ENCODE measurements at places on chromosomes 11 and 22.

DNA sequence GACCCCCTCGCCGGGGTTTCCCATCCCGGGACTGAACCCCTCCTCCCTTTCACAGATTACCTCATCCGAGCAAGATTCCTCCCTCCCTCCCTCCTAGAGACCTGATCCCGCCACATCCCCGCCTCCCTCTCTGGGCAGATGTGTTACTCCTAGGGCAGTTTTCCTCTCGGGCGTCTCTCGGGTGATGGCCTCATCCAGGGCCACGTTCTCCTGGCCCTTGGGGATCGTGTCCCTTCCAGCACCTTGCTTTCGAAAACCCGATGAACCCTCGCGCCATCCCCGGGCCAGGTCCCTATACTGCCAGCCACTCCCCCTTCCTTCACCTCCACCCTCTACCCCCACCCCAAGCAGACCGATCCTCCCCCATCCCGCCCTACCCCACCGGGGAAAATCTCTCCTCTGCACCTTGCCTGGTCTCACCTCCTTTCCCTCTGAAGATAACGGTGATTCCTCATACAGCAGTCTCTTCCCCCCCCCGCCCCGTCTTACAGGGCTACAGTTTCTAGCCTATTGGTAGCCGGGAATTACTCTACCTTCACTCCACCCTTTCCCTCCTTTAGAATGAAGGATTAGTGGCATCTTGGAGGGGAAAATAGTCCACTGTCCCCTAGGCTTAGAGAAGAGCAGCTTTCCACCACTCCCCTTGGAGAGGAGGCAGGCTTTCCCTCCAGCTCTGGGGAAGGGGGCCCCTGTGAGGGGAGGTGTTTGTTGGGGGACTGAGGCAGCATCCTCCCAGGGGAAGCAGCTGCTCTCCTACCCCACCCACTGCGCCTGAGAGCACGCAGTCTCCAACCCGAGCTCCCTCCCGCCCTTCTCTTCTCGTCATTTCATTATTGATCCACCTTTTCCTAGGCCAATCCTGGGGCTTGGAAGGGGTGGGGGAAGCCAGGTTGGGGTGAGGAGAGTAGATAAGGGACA, 1.2 kb downstream of the KMT2A start:
- no peak for DNase-seq

- no peak for DNase-seq
Measured at GRCh38 chr11:124754309-124754708, 2.3 kb upstream of the VSIG2 start.

DNA sequence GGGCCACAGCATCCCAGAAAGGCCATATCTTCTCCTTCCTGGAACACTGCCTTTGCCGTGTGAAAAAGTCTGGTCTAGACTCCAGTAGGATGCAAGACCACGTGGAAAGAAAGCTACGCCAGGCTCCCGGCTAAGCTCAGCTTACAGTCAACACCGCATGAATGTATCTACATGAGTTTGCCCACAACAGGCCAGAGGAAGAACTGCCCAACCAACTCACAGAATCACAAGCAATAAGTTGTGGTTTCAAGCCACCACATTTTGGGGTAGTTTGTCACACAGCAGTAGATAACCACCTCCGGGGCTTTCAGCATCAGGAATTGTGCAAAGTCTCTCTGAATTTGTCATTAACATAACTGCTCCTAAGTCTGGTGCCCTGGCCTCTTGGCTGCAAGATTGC, 27.3 kb downstream of the HSPA8 start:
- no peak for DNase-seq

DNA sequence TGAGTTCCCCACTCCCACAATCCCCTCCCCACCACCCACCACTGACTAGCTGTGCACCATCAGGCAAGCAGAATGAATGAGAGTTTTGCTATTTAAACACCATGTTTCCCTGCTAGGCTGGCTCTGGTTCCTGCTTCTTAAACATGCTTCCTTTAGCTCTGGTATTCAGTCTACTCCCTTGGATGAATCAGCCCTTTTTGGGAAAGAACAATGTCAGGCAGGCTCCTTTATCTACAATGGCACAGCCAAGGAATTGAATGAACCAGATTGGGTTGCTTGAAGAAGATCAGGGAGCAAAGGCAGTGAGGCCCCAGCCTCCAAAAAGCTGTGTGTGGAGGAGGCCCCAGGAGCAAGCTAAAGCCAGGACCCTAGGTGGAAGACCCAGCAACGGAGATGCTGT, 92.9 kb upstream of the ISX start:
- no peak for DNase-seq

GRCh38 chr11:44842220-44842619, 108.5 kb downstream of the TP53I11 start:
- DNase-seq: no peak

- no peak for DNase-seq
Measured at GRCh38 chr22:28896611-28897010, 13.2 kb downstream of the ZNRF3 start.

DNA sequence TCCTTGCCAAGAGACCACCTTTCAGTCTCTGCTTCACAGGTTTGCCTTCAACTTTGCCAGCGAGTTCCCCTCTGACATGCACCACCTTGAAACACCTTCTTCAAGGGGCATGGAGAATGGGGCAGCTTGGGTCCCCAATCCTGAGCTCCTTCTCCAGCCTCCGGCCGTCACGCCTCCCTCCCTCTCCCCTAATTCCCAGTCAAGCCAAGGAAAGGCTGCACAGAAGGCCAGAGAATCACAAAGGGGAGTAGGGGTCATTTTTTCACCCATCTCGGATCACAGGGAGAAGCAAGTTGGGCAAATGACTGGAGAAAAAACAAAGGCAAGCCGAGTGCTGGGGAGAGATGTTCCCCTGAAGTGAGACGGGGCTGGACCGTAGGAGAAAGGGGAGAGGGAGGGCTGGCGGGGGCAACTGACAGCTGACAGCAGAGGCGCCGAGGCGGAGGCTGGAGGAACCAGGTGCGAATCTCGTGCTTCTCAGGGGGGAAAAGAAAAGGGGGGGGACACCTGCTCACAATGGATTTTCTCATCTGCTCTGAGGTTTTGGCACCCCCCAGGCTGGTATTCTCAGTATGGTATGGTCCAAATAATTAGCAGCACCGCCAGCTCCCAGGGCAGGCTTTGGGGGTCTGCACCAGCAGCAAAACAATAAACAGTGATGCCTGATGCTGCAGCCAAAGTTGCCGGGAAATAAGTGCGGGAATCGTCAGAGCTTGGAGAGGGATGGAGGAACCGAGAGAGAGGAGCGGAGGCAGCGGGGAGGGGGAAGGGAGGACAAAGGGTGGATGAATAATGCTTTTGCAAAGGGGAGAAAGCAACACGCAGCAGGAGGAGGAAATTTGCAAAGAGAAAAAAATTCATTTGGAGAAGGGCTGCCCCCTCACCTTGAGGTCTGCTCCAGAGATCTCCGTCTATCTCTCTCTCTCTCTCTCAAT, 644 bp downstream of the YPEL4 start:
- DNase-seq: no peak

DNA sequence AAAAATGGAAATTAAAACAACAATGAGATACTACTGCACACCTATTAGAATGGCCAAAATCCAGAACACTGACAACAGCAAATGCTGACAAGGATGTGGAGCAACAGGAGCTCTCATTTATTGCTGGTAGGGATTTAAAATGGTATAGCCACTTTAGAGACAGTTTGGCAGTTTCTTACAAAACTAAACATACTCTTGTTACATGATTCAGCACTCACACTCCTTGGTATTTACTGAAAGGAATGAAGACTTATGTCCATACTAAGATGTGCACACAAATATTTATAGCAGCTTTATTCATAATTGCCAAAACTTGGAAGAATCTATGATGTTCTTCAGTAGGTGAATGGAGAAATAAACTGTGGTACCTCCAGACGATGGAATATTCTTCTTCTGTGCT, 40.8 kb downstream of the PGM2L1 start:
- no peak for DNase-seq

GRCh38 chr22:49627217-49628181, 200.2 kb downstream of the BRD1 start:
- DNase-seq: no peak

DNA sequence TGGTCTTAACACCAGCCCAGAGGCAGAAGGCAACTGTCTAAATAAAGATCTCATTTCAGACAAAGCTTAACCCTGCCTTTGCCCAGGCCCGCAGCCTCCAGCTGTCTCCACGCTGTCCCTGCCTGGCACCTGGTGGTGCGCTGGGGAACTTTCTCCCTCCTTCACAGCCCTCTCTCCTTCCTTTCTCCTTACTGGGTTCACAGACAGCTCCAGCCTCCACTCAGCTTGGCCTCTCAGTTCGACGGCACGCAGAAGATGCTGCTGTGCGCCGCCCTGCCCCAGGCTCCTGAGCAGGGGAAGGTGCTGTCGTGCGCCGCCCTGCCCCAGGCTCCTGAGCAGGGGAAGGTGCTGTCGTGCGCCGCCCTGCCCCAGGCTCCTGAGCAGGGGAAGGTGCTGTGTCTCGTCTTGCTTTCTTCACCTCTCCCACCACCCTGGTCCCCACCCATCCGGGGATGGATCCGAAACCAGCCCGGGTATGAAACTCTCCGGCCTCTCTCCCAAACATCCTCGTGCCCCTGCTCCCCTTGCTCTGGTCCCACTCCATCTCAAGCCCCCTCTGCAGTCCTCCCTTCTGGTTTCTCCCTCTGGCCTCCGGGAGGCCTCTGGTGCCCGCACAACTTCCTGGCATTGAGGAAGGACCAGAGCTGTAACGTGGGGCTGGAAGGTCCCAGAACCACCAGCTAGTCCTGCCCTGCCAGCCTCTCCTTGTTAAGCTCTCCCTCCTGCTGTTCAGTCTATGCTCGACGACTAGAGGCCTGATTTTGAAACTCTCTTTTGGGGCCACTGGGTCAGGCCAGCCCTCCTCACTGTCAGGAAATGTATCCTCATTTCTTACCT, 22.9 kb upstream of the JAM3 start:
- DNase-seq: no peak

GRCh38 chr11:67627812-67628624, 1.7 kb downstream of the NUDT8 start:
- DNase-seq: no peak

- no peak for DNase-seq
Measured at GRCh38 chr11:8601376-8602133, 7.5 kb upstream of the STK33 start.

- no peak for DNase-seq
Measured at GRCh38 chr11:1631066-1631568, 1.5 kb downstream of the KRTAP5-5 start.

GRCh38 chr11:576811-577610, 741 bp downstream of the PHRF1 start:
- no peak for DNase-seq

DNA sequence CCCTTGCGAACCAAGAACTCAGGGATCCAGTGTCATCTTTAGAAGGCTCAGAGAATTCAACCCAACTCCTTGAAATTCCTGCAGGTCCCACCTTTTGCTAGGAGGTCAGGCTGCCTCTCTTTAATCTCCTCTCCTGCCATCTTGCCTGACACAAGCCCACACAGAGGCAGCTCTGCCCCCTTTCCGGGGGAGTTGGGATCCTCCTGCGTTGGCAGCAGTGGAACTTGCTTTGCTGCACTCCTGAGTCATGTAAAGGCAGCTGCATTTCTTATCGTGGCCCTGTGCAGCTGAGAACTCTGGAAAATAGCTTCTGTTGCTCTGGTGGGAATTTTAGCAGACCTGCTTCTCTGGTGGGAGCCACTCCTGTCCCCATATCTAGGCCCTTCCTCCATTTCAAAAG, 142.3 kb upstream of the TBCEL start:
- DNase-seq: no peak

- no peak for DNase-seq
Measured at GRCh38 chr11:1872267-1872985, 19.3 kb downstream of the PRR33 start.

DNA sequence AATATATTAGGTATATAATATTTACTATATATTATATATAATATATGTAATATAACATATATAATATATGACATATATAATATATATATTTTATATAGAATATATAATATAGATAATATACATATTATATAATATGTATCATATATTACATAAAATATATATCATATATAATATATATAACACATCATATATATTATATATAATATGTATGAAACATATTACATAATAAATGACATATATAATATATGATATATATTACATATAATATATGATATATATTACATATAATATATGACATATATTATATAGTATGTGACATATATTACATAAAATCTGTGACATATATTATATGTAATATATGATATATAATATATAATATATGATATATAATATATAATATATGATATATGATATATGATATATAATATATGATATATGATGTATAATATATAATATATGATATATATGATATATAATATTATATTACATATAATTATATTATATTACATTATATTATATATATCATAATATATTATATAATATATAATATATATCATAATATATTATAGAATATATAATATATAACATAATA, 119.5 kb upstream of the RIMBP3 start:
- no peak for DNase-seq

- DNase-seq: no peak
Measured at GRCh38 chr11:36346562-36347383, 50.7 kb downstream of the PRR5L start.

- no peak for DNase-seq
Measured at GRCh38 chr22:23248583-23248982, 68.3 kb downstream of the BCR start.

DNA sequence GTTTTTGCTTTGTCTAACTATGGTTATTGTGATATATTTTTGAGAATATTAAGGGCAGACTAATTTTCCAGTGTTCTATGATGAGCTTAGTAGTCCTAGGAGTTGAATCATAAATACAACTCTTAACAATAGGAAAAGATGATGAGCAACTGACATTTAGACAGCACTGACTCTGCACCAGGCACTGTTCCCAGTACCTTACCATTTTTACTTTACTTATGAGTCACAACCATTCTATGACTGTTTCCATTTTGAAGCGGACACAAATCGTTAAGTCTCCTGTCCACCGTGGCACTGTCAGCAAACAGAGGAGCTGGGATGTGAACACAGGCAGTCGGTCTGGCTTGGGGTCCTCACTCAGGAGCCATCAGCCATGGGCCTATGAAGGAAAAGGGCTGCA, 3.4 kb upstream of the SCGB2A2 start:
- no peak for DNase-seq

GRCh38 chr22:41621911-41622179, 750 bp downstream of the XRCC6 start:
- no peak for DNase-seq

DNA sequence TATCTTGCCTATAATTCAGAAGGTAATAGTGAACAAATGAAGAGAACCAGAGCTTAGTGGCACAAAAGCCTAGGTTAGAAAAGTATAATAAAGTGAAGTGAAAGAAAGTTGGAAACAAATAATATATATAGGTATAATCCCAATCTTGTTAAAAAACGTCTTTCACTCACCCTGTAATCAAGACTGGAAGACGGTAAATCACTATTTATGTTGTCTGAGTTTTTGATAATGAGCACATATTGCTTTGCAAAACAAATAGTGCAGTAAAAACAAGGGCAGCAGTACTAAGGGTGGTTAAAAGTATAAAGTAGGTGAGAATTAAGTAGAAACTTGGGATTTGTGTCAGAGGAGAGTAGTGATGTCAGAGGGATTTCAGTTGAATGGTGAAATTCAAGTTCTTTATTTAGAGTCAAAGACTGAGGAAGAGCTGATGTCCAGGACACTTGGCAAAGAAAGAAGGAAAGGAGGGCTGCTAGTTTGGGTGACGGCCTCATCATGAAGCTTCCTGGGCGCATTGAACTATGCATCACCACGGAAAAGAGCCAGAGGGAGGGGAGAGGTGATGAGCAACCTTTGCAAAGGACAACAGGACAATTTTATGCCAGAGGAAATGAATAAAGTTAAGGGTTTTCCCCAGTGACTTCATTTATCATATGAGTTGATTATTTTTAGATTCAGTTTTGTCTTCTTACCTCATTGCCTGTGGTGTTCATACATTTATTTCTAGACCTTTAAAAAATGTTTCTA, 11.4 kb downstream of the NCAM1 start:
- DNase-seq: peak; percentile 1
